ENCODE measurements at places on chromosomes 3 and 15. TPM values are rescaled to one million over a fixed set of nuclear protein-coding genes. Genes with fewer than 3 reads are reported as not detected.

DNA sequence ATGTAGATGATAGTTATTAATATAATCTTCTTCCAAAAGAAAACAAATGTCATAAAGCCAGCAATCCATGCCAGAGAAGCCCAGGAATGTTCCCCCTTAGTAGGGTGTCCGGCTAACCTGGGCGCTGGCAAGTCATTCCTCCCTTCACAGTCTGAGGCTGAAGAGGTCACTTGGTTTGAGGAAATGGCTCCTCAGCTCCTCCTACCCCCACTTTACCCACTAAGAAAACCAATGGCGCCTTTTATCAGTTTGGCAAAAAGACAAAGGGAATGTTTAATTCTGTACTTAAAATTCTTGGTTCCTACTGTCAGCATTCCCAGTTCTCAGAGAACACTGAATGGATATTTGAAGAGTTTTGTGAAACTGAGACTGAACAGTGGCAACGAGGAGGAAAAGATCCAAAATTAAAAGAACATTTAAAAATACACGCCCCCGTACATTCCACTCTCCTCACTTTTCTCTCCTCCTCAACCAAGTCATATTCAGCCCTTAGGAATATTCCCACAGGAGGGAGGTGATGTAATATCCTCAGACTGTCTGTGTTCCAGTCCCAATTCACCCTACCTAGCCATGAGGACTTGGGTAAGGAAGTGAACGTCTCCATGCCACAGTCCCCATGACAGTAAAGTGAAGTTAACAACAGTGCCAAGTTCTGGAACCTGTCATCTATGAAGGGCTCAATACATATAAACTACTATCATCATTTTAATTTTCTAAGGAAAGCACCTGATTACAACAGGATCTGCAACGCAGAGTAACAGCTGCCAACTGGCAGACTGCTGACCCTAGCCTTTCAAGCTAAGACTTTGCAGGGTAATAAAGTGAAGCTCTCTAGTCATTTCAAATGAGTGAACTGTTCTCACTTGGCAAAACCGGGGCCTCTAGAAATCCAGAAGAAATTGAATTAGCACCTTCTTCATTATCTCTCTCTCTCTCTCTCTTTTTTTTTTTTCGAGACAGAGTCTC is 234.5 kb upstream of the ICE2 start:
- DNase-seq, result no peak

- DNase-seq, result no peak
Measured at GRCh38 chr3:129934234-129935123, 40.0 kb upstream of the TRH start.

- no peak for DNase-seq
Measured at GRCh38 chr3:23459889-23460546, 256.9 kb downstream of the UBE2E2 start.

The SEMA7A gene
- total RNA-seq, result 3.8 TPM
